ENCODE measurements at places on chromosomes 6 and 20.

GRCh38 chr20:20251836-20252235 is 116.1 kb upstream of the INSM1 start:
- no peak for DNase-seq

DNA sequence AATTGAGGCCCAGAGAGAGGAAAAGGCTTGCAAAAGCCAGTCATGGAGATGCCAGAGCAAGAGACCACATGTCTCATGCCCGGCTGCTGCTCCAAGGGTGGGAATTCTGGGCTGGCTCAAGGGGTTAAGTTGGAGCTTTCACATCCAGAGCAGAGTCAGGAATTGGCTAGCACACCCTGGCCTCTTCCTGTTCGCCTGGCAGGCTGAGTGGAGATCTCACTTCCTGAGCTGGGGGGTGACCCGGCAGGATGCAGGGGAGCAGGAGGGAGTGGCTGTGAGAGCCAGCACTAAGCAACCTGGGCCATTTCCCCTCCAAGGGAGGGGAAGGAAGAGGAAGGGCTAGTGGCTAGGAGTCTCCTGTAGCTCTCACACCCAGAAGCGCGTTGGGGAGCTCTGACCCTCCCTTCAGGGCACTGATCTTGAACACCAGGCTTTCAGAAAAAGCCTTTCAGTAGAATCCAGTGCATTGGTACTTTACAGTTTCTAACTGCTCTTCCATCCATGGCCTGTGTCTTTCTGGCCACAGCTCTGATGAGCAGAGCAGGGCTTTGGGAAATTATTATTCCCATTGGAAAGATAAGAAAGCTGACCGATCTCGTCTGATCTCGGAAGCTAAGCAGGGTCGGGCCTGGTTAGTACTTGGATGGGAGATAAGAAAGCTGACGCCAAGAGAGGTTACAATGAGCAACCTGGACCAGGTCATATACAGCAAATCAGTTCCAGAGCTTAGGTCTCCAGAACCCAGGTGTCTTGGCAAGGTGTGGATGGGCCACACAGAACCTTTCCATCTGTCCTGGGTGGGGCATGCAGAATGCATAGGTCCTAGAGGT is 2.2 kb upstream of the CCM2L start:
- DNase-seq = no peak

DNA sequence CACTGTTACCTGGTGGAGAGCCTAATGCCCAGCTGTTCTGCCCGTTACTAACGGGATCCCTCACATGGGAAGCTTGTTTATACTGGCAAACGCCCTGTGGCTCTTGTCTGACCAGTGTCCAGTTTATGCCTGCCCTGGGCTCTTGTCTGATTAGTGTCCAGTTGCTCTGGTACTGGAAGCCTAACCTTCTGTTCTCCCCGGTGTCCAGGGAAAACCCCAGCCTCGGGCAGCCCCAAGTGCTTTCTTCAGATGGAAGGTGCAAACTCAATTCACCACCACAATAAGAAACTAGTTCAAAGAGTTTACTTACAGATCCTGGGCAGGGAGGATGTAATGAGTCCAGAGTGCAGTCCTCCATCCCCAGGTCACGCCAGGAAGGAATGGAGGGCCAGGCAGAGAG is 148.4 kb downstream of the TBXT start:
- no peak for DNase-seq

- DNase-seq = no peak
Observed at GRCh38 chr6:72748759-72749158, 126.9 kb downstream of the KCNQ5 start.

DNA sequence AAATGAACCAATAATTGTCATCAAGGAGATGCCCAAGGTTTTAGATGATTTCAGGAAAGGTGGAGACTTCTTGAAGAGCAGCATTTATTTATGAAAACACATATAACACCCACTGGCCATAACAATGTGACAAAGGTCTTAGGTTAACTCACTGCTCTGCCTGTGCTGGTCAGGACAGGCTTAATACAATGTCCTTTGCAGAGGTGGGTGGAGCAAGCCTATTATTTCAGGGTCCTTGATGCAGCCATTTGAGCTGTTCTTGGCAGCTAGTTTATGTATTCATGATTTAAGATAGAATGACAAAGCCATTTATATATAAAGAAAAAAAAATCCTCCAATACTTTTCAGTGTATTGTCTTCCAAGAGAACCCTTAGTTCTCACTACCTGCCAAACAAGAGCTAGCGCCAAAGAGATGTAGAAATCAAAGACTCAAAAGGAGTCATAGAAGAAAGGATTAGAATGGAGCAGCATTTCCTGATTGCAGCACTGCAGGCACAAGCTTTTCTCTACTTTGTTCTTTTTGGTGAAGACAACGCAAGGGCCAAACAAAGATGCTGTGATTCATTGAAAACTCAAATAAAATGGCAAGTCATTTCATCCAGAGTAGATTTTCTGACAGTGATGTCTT is 124.3 kb upstream of the TSHZ2 start:
- no peak for DNase-seq

- no peak for DNase-seq
Observed at GRCh38 chr20:40508821-40509220, 180.2 kb downstream of the MAFB start.

- DNase-seq = no peak
Observed at GRCh38 chr6:158571826-158572652, 12.1 kb downstream of the TMEM181 start.

DNA sequence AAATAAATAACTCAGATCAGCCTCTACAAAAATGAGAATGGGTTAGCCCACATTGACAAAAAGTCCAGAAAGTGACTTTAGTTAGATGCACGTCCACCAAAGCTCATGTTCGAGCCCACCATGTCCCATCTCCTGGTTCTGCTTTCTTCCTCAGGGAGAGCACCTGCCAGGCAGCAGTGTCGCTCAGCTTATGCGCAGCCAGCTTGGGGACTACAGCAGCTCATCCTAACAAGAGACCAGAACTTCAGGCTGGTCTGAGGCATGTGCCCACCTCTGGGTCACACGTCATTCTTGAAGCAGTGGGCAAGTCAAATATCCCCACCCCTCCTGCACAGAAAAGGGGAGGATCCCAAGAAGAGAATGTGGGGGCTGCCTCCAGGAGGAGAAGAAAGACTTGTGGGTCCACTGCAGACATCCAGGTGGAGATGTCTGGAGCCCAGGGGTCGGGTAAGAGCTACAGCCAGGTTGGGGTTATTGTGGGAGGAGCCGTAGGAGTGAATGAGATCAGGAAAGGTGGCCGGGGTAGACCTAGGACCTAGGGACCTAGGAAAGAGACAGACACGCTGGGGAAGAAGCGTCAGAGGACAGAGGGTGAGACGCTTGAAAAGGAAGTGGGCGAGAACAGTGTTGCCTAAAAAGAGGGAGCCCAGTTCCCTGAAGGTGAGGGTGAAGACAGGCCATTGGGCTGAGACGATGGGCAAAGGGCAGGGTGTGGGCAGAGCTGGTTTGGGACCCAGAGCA is 52.5 kb downstream of the SSR1 start:
- no peak for DNase-seq

DNA sequence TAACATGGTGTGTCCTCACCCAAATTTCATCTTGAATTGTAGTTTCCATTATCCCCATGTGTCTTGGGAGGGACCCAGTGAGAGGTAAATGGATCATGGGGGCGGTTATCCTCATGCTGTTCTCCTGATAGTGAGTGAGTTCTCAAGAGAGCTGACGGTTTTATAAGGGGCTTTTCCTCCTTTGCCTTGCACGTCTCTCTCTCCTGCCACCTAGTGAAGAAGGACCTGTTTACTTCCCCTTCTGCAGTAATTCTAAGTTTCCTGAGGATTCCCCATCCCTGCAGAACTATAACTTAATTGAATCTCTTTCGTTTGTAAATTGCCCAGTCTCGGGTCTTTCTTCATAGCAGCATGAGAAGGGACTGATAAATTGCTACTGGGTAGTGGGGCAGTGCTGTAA is 789.3 kb downstream of the FRK start:
- DNase-seq = no peak
